NCI-H460 (cell line): ENCODE measurements at places on chromosomes 4 and X. TPM values are rescaled to one million over a fixed set of nuclear protein-coding genes. Genes with fewer than 3 reads are reported as not detected.

GRCh38 chr4:154560824-154561231, 2.0 kb upstream of the FGB start:
- no peak for DNase-seq

DNA sequence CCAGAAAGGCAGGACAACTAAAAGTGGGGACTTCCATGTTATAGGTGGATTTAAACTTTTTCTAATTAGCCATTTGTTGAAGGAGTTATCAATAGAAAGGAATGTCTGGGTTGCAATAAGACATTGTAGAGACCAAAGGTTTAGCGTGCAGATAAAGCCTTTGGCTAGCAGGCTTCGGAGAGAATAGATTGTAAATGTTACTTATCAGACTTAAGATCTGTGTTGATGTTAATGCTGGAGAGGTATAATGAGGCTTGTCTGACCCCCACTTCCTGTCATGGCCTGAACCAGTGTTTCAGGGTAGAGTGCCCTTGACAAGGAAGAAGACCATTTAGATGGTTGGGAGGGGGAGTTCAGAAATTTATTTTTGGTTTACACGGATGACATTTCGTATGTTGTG, 67.1 kb upstream of the SPIN4 start:
- no peak for DNase-seq

GRCh38 chrX:47607091-47607490, 12.6 kb downstream of the SYN1 start:
- no peak for DNase-seq

GRCh38 chr4:161444626-161445025, 719.2 kb downstream of the FSTL5 start:
- DNase-seq = no peak

- DNase-seq = no peak
Observed at GRCh38 chrX:43096830-43097229, 318.9 kb upstream of the PPP1R2C start.

CXCL10 gene
- not detected in 2 replicates for total RNA-seq

F9 gene
- not detected in 2 replicates for total RNA-seq

- DNase-seq = no peak
Observed at GRCh38 chr4:38111717-38112116, 151.5 kb downstream of the PTTG2 start.

DNA sequence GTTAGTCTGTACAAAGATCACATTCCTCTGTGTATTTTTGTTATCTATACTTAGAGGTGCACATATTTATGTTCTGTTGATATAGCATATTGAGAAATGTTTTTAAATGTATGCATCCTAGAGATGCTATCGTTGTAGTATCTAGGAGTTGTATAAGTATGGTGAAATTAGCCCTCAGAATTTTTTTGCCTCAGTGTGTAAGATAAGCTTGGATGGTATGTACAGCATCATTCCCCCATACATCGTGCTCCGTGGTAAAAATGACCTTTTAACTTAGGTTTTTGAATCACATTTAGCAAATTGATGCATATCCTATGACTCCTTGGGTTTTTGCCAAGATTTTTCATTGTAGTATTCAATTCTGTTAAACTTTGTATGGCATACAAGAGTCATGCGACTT, 113.5 kb downstream of the RPA4 start:
- no peak for DNase-seq

DNA sequence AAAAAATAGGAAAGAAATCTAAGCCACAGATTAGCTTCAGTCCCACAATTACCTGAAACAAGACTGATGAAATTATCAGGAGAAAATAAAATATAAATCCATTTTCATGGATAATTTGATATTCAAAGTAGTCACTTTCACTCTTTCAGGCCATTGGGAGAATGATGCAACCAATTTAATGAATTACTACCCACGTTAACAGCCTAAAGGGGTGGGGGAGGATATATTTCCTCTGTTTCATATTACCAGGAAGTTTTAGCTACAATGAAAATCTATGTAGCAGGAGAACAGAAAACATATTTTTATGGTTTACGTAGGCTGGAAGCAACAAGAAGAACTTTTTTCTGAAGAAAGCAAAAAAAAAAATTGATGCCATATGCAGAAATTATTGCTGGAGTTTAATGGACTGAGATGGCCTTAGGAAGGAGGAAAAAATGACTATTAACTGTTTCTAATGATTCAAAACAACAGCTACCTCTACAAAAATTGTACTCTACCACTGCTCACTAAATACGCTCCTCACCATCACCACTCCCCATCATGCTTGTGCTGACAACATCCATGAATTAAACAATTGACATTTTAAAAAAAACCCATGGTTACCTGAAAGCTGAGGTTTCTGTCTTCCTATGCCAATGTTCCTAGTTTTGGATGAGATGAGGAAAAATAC, 100.9 kb downstream of the CXXC4 start:
- no peak for DNase-seq

GRCh38 chr4:106671716-106672115, 303.1 kb upstream of the GIMD1 start:
- DNase-seq = no peak

CT55 gene
- total RNA-seq = not detected in 2 replicates

EMCN gene
- total RNA-seq = not detected in 2 replicates

DNA sequence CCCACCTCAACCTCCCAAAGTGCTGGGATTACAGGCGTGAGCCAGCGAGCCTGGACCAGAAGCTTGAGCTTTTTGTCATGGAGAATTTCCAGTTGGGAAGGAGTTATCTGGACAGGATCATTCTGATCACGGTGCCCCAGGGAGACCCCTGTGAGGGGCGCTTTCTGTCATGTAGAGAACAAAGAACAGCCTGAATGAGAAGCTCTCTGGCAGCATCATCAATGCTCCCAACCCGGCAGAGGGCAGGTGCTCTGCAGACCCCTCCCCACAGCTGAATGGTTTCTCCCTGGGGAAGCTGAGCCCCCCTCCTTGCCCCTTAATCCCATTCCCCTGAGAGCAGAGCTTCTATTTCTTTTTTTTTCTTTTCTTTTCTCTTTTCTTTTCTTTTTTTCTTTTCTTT, 7.3 kb upstream of the CSF2RA start:
- no peak for DNase-seq

DNA sequence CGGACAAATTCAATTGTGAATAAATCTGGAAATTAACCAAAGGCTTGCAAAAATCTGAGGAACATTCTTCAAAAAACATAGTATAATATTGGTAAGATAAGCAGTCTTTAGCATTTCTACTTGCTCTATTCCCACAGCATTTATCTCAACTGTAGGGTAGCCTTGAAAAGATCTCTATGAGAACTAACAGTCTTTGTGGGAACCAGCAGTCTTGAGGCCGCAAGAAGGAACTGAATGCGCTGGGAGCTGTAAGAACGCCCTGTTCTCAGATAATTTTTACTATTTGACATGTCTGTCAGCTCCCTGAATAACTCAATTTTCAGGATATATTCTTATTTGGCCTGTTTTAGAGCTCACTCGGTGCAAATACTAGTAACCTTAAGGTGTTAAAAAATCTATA, 519.3 kb upstream of the CXorf51A start:
- DNase-seq = no peak

DNA sequence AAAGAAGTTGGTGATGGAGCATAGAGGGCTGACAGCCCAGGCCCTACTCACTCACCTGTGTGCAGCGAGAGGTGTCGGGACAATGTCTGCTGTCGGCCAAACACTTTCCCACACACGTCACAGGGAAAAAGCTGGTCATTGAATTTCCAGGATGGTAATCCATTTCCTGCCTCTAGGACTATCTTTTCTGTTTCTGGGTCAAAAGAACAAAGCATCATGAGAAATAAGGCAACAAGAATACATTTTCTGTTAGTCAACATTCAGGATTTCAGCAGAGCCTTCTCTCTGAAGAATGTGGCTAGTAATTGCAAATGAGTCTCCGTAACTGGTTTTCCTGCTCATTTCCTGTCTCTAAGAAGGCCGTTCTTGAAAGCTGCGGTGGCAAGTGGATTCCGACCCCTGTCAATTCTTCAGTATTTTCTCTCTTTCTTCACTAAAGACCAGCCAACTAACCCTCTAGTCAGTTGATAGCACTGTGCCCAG, 99.4 kb downstream of the C4orf51 start:
- DNase-seq = no peak

GRCh38 chr4:144181391-144181790, 40.9 kb upstream of the GYPA start:
- no peak for DNase-seq

DNA sequence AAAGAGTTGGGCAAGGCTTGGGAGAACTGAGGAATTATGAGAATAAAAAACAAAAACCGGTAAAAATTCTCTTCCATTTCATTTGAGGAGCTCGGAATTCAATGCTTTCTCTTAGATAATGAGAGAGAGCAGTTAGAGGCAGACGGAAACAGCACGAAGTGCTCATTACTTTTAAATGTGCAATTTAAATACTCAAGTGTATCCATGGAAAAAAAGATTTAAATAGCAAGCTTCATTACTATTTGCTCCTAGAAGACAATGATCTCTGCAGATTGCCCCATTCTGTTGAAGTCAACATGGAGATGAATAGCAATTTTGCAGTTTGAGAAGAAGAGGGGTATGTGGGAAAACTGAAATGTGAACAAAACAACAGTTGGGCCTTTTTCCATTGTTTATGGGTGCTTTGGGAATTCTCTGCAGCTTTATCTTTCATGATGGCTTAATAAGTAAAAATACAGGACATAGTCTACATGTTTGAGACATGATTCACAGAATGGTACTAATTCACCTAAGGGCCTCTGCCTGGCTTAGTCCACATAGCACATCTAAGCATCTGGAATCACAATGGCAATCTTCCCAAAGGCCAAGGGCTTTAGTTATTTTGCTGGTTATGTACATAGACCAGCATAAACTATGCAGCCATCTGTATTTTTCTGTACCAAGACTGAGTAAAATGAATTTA, 512.7 kb upstream of the FAT1 start:
- no peak for DNase-seq

GRCh38 chrX:133658293-133658911, 243.1 kb upstream of the GPC4 start:
- DNase-seq = no peak

DNA sequence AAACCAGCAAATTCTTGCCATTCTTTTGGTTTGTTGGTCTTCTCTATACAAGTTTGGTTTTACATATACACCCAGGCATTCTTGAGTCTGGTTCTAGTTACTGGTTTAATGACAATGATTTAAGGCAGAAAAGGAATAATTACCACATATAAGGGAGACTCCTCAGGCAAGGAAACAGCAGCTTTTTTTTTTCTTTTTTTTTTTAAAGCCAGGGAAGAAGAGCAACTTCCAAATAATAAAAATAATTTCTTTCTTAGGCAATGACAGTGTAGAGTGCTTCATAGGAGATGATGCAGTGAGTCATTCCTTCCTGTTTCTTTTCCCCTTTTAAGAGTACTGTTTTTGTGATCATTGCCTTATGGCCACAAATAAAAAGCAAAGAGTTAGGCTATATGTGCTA, 289.7 kb downstream of the DKK2 start:
- no peak for DNase-seq

DNA sequence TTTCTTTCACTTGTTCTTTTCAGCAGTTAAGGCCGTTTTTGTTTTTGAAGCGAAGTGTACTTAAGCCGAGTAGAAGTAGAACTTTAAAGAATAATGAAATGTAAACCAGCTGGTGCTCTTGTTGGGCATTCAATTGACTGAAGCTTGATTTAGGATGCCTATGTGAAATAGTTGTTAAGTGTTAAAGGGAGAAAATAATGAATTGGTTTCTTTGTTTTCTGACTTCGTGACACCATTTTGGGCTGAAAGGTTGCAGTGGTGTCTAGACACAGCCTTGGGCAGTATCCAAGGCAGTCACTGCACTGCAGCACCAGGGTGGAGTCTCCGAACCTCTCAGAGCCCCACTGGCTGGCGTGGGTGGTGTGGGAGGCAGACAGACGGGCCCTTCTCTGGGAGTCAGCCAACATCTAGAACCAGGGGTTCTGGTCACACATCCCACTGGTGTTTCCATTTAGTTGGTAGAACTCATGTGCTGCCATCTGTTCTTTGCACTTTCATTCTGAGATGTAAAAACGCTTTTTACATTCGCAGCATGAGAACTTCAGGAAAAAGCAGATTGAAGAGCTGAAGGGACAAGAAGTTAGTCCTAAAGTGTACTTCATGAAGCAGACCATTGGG, 3.5 kb downstream of the UCHL1 start:
- no peak for DNase-seq

- DNase-seq = no peak
Observed at GRCh38 chr4:137739391-137739790, 207.1 kb upstream of the PCDH18 start.

PAGE1 gene
- total RNA-seq = not detected in 2 replicates

NDUFC1 gene
- total RNA-seq = 156 and 178 TPM in 2 replicates

RAB39B gene
- total RNA-seq = 47.7 TPM in 2 replicates

DNA sequence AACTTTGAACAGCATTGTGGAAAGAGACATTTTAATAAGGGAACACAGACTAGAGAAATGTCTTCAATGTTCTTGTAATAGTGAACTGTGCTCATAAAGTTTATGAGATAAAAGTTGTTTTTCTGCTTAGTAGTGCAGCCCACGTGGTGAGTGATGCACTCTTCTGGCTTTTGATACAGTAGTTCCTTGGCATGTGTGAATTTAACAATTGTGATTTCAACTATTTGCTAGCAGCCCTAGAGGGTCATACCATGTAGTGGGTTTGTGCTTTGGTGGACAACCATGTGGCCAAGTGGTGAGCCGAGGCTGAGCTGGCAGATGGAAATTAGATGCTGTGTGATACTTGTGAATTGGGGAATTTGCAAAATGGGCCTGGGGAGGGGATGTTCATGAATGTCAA, 116.2 kb upstream of the SLC4A4 start:
- no peak for DNase-seq

DNA sequence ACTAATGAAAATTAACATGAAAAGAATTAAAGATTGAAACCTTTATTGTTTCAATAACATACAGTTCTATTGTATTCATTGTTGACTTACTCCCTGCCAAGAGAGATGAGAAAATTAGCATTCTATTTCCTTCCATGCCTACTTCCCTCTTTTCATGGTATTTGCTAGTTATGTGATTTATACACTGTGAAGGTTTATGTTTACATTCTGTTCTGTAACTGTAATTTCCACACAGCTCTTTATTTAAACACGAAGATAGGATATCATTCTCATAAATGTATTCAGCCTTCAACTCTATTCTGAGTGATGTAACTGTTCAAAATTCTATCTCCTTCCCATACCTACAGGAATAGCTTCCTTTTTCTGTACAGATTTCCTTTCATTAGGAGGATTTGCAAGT, 6.6 kb downstream of the CCDC110 start:
- no peak for DNase-seq

- no peak for DNase-seq
Observed at GRCh38 chr4:153207567-153207966, 3.3 kb downstream of the TRIM2 start.

CHRNA9 gene
- 0.26 TPM in 1 of 2 replicates, not detected in the other for total RNA-seq

GRCh38 chr4:100095729-100096595, 94.3 kb downstream of the DDIT4L start:
- DNase-seq = peak; percentile 73

ESX1 gene
- total RNA-seq = not detected in 2 replicates

DNA sequence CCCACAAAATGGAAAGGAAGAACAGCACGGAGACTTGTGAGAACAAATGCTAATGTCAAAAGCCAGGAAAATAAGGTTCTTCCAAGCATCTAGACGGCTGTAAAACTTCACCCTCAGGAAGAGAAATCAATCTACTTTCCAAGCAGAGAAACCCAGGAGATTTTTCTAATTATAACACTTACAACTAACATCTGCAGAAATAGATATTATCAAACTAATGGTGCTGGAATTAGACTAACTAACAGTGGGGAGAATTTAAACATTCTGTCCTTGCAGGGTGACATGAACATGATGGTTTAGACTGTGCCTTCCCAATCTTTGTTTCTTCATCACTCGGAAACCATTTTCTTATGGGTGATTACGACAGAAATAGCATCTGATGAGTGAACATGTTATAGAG, 40.3 kb downstream of the SOD3 start:
- DNase-seq = no peak

- DNase-seq = peak; percentile 61
Observed at GRCh38 chr4:4859325-4859798, at the start of gene MSX1. TSS of gene MSX1 (plus strand) at chr4:4859665. CDS start at chr4:4859900, 235 bp downstream.

GRCh38 chrX:482702-483203, 96.0 kb upstream of the PPP2R3B start:
- no peak for DNase-seq
